ENCODE measurements at places on chromosomes 5 and 9.
A peak's percentile ranks its signal among the peaks of the same experiment; 100 is the strongest.

GRCh38 chr9:121249563-121249962 lies 18.4 kb upstream of the GSN start:
- ATAC-seq: peak; percentile 38

GRCh38 chr9:87076825-87077224 lies 129.5 kb upstream of the GAS1 start:
- no peak for ATAC-seq

- no peak for ATAC-seq
Measured at GRCh38 chr9:27427272-27427643, 96.8 kb upstream of the IFNK start.

- no peak for ATAC-seq
Measured at GRCh38 chr9:89177012-89177943, 1.3 kb downstream of the SHC3 start.

- peak; percentile 38 for ATAC-seq
Measured at GRCh38 chr9:70557661-70558369, 143.4 kb upstream of the KLF9 start.

GRCh38 chr9:37921546-37922300 lies 17.8 kb upstream of the SLC25A51 start:
- no peak for ATAC-seq

DNA sequence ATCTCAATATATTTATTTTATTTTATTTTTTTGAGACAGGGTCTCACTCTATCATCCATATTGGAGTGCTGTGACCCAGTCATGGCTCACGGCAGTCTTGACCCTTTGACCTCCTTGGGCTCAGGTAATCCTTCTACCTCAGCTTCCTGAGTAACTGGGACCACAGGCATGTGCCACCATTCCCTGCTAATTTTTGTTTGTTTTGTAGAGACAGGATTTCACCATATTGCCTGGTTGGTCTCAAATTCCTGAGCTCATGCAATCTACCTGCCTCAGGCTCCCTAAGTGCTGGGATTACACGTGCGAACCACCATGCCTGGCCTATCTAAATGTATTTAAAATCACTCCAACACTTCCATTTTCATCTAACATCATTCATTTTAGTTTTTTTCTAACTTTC lies 190.5 kb upstream of the CHD1 start:
- no peak for ATAC-seq

- ATAC-seq: peak; percentile 81
Measured at GRCh38 chr5:68070591-68071281, 144.8 kb upstream of the PIK3R1 start.

- ATAC-seq: no peak
Measured at GRCh38 chr5:8340739-8341344, 471.9 kb downstream of the MTRR start.

DNA sequence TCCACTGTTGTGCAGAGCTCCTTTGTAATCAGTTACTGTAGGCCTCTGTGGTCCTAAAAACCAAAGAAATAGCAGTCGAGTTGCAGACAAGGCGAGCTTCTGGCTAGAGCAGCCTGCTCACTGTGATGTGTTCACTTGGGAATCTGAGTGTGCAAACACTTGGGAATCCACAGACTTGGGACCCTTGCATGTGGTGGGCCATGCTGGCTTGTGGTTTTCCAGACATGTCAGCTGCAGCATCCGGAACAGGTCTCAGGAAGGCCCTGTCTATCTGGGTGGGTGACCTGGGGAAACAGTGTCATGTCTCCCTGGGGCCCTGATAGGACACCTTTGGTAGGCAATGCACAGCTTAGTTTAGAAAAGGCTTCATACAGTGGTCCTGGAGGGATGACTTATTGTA lies 66.4 kb downstream of the WWC1 start:
- ATAC-seq: no peak

GRCh38 chr5:157671592-157672330 lies 428 bp downstream of the C5orf52 start:
- no peak for ATAC-seq

DNA sequence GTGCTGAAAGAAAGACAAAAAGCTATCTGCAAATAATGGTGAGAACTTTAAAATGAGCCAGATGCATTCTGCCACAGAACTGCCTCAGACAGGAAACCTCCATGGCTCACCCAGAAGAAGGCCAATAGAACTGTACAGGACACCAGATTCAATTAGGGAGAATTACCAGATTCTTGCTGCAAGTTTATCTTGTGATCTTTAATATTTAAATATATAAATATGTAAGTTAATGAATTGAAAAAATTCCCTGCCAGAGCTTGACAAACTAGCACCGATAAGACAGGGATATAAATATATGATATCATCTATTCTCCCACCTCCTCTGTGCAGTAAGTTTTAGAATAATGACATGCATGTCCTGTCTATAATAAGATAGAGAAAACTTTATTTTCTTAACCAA lies 252.8 kb downstream of the PLK2 start:
- ATAC-seq: no peak

GRCh38 chr5:10902145-10902544 lies 141.1 kb upstream of the DAP start:
- ATAC-seq: no peak

GRCh38 chr9:84718476-84718875 lies 48.9 kb downstream of the NTRK2 start:
- ATAC-seq: no peak

- ATAC-seq: no peak
Measured at GRCh38 chr9:109923806-109924205, 143.8 kb downstream of the PALM2AKAP2 start.

GRCh38 chr5:5424736-5425135 lies 2.3 kb downstream of the ICE1 start:
- no peak for ATAC-seq

DNA sequence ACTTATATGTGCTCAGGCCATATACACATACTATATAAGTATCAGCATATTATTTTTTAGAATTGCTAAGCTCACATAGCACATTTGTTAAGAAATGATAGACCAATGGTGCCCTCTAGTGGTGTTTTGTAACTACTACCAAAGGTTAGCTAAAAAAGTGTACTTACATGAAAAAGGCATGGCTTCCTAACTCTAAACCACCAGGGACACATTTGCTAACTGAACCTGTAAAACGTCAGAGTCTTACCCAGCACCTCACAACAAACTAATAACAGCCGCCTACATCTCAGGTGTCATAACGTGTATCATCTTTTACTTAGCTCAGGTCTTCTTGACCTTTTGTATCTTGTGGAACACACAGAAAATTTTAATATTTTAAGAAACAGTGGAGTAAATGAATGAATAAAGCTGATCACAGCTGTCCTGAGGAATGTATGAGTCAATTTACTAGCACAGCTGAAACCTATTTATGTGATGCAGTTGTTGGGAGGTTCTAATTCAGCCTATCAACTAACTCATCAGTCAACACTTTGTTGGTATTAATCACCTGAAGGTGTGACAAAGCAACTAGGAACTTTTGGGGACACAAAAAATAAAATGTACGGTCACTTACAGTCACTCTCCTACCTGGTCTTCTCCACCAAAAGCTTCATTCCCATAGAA lies 72.9 kb downstream of the BAAT start:
- peak; percentile 41 for ATAC-seq

DNA sequence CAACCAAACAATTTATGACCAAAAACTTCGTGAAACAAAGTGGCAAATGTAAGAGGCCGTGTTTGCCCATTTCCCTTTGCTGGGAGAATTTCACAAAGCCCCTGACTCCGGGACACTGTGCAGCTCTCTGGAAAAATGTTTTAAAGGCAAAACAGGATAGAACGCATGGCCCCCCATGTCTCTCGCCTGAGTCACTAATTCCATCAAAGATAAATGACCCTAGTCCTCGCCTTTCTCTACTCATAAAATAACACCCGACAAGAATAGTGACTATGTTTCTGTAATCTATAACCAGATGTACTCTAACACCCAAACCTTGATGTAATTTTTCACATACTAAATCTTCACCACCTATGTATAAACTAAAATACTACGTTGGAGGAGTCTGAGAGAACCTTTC lies 55.7 kb upstream of the SAP30L start:
- ATAC-seq: no peak

- peak; percentile 72 for ATAC-seq
Measured at GRCh38 chr9:34957492-34958410, at the start of gene PHF24. PHF24 (plus strand) TSS chr9:34958285; CDS start chr9:34971299, 13,014 bp downstream.

DNA sequence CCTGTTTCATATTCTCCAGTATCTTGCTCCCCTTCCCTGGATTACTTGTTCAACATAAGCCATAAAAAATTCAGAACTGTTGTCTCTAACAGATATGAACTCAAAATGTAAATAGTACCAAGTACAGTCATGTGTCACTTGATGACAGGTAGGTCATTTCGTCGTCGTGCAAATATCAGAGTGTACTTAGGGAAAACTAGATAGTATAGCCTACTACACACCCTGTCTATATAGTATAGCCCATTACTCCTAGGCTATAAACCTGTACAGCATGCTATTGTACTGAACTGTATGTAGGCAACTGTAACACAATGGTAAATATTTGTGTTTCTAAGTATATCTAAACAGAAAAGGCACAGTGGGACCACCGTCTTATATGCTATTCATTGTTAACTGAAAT lies 39.1 kb downstream of the SMIM15 start:
- ATAC-seq: no peak

GRCh38 chr5:133238426-133239205 lies 186.8 kb downstream of the HSPA4 start:
- ATAC-seq: no peak

- no peak for ATAC-seq
Measured at GRCh38 chr5:177347699-177348098, 3.8 kb downstream of the LMAN2 start.

DNA sequence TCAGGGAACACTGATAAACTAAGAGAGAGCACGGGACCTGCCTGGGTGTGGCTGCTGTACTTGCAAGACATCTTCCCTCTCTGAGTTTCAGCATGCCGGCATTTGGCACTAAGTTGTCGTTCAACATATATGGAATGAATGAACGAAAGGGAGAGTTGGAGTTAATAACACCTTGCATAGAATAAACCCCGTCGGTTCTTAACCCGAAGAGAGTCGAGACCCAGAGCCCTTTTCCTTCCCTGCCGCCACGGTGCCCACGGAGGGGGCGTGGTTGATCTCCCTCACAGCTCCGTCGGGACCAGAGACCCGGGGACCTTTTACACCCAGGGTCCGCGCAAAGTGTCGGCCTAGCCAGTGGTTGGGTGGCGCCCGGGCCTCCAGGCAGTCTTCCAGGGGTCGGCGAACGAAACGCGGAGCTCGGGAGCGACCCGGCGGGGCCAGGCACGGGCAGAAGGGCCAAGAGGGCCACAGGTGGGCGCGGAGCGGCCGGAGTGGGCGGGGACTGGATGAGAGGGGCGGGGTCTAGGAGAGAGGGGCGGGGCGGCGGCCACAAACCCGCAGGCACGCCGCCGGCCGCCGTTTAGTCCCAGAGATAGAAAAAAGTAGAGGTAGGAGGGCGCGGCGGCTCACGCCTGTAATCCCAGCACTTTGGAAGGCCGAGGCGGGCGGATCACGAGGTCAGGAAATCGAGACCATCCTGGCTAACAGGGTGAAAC lies 735 bp upstream of the RPL26L1 start:
- ATAC-seq: peak; percentile 74

GRCh38 chr5:172931001-172931536 lies 28.2 kb upstream of the RPL26L1 start:
- ATAC-seq: no peak
